ENCODE measurements at places on chromosomes 1 and 21.
A peak's percentile ranks its signal among the peaks of the same experiment; 100 is the strongest.

- DNase-seq: peak; percentile 32
These were observed 2.2 kb downstream of the NRIP1 start for GRCh38 chr21:15062606-15062965.

DNA sequence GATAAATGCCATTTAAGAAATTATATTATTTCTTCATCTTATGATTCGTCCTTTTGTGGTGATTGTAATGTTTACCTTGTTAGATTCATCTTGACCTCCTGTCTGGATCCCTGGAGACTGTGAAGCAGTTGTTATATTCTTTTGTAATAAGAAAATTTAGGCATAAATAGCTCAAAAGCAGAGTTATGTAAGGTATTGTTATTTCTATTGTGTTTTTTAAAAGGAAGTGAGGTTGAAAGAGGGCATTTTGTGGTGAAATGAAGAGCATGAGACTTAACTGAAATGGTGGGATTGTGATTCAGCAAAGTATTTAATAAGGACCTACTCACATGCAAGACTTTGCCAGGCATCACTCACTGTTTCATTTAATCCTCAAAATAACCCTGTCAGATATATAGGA lies 104.0 kb downstream of the PDE4B start:
- no peak for DNase-seq

DNA sequence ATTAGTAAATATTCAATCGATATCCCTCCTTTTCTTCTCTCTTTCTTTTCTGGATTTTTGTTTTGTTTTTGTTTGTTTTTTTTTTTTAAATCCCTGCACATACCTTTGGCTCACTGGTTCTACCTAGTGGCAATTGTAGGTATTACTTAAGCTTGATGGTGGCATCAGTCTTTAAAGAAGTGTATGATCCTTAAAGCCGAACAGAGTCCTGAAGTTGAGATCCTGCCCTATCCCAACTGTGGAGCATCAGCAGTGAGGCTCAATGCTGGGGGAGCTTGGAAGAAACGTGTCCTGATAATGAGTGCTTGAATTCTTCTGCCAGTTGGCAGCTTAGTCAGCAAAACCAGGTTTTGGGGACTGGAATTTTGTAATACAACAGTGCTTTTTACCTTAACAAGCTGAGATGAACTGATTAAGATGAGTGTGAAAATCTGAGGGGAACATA lies 60.8 kb downstream of the FASLG start:
- DNase-seq: peak; percentile 60

DNA sequence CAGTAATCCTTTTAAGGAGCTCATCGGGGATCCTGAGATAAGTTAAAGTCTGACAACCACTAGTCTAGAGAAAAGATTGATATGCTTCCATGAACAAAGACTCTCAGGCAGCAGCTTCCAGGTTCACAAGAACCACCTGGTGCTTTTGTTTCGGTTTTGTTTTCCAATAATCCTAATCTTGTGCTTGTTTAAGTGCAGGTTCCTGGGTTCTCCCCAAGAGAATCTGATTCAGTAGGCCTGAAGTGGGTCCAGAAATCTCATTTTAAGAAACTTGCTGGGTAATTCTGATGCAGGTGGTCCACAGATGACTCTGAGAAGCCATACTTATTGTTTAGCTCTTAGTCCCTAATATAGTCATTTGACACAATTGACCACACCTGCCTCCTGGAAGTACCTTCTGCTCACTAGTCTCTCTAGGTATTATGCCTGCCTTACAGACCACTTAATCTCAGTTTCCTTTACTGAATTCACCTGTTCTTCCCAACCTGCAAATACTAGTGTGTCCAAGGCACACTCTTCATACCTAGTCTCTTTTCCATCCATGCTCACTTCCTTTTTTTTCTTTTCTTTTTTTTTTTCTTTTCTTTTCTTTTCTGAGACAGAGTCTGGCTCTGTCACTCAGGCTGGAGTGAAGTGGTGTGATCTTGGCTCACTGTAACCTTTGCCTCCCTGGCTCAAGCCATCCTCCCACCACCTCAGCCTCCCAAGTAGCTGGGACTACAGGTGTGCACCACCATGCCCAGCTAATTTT lies 20.5 kb upstream of the FRRS1 start:
- no peak for DNase-seq

All from epithelial cell of esophagus (primary cell).